ENCODE measurements at places on chromosomes 16 and 17.

DNA sequence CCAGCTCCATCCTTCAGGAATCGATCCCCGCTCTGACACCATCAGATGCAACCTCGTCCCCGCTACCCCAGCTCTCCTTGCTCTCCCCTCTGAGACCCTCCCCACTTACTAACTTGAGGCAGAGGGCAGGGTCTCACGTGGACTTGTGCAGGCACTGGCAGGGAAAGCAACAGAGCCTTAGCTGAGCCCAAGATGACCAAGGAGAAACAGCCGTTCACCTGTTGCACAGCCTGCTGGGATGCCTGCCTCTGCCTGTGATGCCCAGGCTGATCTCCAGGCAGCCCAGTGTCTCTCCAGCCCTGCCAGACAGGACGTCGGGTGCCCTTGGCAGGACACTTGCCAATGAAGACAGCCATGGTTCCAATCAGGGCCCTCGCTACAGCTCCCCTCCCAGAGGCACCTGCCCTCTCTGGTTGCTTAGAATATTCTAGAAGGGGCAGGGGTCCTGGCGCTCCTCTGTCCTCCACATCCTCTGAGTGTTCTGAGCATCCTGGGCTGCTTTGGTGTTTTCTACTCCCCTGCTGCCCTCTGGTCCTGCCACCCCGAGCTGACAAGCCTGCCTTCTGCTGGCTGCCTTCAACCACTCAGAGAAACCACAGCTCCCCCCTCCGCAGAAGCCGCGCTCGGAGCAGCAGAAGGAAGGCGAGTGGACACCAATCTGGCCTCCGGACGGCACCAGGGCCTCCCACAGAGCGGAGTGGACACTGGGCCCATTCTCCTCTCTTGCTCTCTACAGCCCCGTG, 6.7 kb downstream of the CEP295NL start:
- no peak for DNase-seq

DNA sequence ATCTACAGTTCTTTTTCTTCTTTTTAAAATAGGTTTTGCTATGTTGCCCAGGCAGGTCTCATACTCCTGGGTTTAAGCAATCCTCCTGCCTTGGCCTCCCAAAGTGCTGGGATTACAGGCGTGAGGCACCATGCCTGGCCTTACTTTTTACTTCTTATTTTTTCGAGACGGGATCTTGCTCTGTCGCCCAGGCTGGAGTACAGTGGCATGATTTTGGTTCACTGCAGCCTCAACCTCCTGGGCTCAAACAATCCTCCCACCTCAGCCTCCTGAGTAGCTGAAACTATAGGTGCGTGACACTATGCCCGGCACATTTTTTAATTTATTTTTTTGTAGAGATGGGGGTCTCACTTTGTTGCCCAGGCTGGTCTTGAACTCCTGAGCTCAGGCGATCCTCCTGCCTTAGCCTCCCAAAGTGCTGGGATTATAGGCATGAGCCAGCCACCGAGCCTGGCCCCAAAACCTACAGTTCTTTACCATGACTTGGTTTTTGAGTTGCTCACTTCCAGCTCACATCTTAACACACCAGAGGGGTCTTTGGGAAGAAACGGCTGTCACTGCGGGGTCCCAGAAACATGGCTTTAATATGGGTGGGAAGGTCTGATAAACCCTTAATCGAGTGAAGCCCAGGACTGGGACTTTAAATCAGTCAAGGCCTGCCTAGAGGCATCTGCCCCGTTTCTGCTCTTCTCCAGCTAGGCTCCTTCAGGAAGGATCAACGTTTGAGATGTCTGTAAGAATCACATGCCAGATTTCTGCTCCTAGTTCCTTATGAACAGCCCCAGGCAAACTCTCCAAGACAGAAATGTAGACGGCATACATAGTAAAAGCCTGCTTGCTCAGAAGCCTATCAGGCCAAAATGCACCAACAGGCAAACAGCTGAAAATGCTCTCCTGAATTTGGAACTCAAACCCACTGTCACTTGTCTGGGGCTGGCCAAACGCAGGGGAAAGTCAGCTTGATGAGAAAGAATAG, 91.7 kb upstream of the TOB1 start:
- no peak for DNase-seq

DNA sequence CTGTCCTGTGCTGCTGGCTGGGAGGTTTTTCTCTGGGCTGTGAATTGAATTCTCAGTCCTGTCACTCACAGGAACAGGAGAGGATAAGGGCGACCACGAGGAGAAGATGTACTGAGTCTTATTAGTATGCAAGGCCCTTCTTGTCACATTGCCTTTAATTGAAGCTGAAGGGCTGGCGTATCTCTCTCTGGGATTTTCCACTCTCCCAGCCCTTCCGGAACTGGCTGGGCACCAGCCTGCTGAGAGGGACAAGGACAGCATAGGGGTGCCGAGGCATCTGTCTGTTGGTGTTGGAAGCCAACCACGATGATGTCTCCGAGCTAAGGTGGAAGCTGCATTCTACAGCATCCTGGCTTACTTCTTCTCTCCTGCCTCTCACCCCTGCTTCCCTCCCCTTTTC, 33.2 kb downstream of the GPRC5B start:
- DNase-seq, result no peak

DNA sequence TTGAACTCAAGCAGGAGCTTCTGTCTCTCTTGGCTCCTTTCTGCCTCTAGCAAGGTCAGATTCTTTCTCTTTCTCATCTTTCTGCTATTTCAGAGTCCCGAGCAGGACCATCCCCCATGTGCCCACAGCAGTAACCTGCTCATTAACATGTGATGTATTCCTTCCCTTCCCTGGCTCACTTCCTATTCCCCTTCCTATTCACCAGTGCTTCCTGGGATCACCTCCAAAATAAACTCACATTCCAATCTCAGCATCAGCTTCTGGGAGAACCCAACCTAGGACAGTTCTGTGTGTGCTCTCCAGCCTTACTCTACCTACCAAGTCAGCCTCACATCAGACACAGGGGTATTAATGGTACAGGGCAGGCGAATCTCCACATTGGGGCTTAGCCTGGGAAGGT, 546.4 kb upstream of the SALL1 start:
- no peak for DNase-seq

GRCh38 chr17:83087788-83088360, 8.5 kb downstream of the METRNL start:
- no peak for DNase-seq

- no peak for DNase-seq
Measured at GRCh38 chr16:75794426-75794825, 68.1 kb upstream of the CPHXL start.

DNA sequence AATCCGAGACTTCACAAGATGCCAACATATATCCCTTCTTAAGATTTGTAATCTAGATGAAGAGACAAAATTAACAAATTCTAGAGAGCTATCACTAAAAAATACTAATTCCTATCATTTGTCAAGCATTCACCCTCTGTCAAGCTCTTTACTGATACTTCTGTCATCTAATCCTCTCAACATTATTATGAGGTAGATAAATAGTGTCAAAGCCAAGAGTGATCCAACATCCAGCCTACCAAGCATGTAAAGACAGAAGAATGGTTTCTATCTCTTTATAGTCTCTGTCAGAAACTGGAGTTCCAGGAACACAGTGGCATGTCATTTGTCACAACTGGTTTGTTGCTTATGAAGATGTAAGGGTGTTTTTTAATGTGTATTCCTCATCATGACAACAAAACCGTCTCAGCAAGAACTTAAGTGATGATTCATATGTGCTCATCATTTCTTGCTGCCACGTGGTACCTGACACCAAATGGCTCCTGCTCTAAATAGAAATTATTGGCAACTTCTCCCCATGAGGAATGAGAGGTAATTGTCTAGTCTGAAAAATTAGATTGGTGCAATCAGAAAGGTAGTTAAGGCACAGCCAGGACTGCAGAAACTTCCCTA, 196.8 kb downstream of the TOX3 start:
- DNase-seq, result no peak

DNA sequence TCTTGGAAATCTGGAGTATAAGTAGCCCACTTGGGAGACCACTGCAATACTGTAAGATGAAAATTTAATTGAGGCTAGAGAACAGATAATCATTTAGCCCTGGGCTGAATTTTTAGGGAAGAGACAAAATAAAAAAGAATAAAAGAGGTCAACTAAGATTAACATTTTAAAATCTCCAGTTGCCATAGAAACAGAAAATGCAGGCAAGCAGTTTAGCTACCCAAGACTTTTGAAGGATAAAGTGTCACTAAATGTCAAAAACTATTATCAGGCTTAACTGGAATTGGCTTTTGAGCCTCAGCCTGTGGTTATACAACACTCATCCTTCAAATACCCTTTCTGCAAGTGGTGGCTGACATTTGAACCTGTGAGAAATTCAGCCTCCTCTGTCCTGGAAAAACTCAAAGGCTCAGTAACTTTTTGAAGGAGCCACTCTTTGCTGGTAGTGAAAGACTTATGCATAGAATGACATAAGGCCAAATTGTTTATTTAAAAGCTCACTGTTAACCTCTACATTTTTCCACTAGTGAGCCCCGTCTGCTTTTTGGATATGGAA, 220.7 kb upstream of the KCNJ16 start:
- no peak for DNase-seq

DNA sequence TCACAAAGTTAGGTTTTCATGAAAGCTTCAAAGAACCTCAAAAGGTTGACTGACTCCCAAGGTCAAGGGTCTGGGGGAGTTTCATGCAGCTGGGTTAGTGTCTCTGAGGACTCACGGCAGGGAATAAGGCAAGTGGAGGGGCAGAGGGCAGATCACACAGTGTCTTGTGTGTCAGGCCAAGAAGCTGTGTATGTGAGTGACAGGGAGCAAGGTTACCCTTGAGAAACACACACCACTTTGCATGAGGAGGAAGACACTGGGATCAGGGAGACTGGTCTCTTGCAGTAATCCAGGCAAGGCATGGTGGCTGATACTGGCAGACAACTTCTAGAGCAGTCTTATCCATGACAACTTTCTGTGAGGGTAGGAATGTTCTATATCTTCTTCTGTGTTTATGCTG, 6.3 kb downstream of the FLOT2 start:
- DNase-seq, result no peak

DNA sequence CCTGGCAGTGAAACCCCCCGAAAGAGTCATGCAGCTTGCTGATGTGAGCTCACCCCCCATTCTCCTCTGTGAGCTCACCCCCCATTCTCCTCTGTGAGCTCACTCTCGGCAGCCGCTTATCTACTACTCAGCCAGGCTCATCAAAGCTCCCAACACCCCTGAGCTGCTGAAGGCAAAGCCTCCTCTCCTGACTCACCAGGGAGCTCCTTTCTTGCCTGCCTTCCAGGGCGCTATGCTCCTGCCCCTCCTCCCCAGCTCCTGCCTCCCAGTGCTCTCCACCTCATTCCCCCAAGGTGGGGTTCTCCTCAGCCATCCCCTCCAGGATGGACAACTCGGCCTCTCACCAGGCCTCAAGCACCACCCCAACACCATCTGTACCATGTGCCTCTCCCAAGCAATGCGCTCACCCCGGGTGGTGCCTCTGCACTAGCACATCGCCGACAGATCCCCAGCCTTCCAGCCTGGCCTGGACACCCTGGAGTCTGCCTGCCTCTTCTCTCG, 27.7 kb upstream of the FAAP100 start:
- DNase-seq, result no peak

- DNase-seq, result no peak
Measured at GRCh38 chr16:53065461-53066061, 10.8 kb downstream of the CHD9 start.

DNA sequence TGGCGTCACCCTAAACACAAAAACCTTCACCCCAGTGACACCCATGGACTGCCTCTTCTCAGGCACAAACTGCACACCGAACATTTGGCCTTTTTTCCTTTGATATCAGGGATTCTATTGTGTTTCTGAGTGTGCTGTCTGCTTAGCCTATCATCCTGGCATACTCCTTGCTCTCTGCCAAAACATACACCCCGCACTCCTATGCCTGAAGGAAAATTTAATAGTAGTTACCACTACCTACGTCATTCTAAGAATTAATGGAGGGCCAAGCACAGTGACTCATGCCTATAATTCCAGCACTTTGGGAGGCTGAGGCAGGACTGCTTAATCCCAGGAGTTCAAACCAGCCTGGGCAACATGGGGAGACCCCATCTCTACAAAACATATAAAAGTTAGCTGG, 19.9 kb upstream of the SLFN13 start:
- no peak for DNase-seq

- DNase-seq, result no peak
Measured at GRCh38 chr16:24189941-24190340, 66.2 kb upstream of the CACNG3 start.

DNA sequence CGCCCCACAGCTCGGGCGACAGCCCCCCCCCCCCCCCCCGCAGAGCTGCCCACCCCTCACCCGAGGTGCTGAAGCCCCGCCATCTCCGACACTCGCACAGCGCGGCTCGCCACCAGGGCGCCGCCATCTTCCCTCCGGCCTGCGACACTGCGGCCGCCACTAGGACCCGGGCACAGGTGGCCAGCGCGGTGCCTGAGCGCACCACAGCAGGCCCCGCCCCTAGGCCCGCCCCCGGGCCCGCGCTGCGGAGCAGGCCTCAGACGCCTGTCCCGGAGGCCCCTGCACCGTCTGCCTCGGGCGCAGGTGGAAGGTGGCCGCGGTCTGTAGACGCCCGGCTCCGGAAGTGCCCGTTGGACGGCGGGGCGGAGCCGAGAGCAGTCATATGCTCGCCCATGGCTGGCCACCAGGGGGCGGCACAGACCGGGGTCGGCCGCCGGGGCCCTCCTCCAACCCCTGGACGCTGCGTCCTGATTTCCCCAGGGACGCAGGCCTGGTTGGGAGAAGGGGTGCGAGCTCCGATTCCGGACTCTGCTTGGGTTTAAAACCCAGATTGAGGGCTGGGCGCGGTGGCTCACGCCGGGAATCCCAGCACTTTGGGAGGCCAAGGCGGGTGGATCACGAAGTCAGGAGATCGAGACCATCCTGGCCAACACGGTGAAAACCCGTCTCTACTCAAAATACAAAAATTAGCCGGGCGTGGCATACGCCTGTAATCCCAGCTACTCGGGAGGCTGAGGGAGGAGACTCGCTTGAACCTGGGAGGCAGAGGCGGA, at the start of gene MRPL38:
TSS of gene MRPL38 (minus strand) at position 136 of the 773 bp plus-strand sequence. CDS start at position 127, 9 bp downstream.
- peak; percentile 76 for DNase-seq

DNA sequence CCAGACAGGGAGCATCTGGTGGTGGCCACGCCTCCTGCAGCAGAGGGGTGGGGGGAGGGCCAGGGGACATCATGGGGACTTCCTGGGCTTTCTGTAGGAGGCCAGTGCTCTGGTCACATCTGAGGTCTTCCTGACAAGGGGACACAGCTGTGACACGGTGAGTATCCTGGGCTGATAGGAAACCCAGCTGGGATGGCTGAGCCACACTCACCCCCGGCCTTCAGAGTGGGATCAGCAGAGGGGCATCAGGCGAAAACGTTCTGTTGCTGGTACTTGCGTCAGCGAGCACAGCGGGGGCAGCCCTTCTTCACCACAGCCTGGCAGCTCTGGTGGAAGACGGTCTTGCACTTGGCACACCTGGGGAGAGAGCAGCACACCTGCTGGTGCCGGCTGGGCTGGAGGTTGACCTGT, 122.9 kb upstream of the SMURF2 start:
- no peak for DNase-seq
